ENCODE measurements at places on chromosomes 16 and 17.

DNA sequence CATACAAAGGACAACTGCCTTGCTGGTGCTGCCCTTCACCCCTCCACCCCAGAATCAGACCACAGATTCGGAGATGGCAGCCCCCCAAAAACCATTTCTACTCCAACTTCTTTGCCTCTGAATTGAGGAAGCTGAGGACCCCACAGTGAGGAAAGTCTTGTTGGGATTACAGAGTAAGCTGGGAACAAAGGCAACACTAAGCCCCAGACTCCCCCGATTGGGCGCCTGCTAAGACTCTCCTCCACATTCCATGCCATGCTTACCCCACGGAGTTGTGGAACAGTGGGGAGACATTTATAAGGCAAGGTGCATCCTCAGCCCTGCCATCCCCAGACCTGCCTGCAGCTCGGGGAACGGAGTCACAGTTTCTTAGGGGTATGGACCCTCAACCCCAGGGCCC is 1.9 kb downstream of the GIT1 start:
- DNase-seq = no peak

DNA sequence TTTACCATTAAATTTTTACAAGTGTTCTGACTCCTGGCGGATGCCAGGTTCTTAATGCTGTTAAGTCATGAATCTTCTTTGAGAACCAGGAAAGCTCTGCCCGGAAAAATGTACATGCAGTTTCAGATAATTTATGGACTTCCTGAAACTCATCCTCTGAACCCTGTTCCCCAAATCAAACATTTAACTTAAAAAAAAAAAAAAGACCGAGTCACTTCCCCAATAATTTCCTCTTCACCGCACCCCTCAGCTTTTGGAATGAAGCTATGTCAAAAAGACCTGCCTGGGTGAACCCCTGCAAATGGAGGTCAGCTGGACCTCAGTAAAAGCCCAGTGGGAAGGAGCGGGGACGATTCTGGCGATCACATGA is 15.0 kb downstream of the ZNF232 start:
- DNase-seq = no peak

- DNase-seq = no peak
These were observed 273.1 kb downstream of the CDH13 start for GRCh38 chr16:82899731-82900450.

DNA sequence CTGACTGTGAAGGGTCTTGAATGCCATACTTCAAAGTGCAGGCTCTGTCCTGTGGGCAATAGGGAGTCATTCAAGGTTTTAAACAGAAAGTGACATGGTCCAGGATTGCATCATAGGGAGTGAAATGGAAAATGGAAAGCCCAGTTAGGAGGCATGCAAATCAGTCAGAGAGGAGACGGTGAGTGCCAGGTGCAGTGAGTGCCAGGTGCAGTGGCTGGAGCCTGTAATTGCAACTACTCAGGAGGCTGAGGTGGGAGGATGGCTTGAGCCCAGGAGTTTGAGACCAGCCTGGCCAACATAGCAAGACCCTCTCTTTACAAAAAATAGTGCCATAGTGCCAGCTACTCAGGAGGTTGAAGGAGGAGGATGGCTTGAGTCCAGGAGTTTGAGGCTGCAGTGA is 35.2 kb upstream of the SIAH1 start:
- no peak for DNase-seq

GRCh38 chr17:22142091-22142490 is 449.8 kb downstream of the KCNJ18 start:
- no peak for DNase-seq

GRCh38 chr16:48244080-48244862 is at the start of gene LONP2:
LONP2 (plus strand) TSS chr16:48244300; CDS start chr16:48244389, 89 bp downstream.
- peak; percentile 90 for DNase-seq

GRCh38 chr16:12188061-12188934 is 211.8 kb downstream of the SNX29 start:
- no peak for DNase-seq

DNA sequence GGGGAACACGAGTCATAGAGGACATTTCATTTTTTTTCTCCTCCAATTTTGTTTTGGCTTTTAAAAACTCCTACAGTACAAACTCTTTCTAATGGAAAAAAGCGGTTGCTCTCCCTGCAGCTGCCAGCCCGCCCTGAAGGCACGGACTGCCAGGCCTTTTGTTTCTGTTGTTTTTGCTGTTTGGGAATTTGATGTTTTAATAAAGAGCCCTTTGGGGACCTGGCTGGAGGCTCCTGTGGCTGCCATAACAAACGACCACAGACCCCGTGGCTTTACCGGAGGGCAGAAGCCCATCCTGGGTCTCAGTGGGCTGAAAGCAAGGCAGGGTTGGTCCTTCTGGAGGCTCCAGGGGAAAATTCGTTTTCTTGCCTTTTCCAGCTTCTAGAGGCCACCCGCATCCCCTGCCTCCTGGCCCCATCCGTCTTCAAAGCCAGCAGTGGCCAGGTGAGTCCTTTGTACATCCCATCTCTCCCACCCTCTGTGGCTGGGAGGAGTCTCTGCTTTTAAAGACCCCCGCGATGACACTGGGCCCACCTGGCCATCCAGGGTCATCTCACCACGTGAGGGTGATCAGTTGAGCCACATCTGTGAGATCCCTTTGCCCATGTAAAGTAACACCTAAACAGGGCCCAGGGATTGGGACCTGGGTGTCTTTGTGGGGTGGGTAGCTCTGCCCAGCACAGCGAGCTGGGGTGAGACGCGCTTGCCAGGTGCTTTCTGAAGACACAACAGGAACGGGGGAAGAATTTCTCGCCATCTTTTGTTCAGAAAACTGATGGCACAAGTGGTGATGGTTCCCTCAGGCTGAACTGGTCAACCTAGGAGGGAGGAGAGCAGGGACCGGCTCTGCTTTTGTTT is 113.9 kb downstream of the BANP start:
- DNase-seq = no peak

Data from activated CD4-positive, alpha-beta T cell treated with anti-CD3 and anti-CD28 coated beads for 4 hours (primary cell).